CD4-positive, alpha-beta T cell treated with Interleukin-17A for 1 hour (primary cell): ENCODE measurements at places on chromosomes 4 and X.

GRCh38 chrX:46693149-46693548 lies 65.8 kb downstream of the SLC9A7 start:
- DNase-seq: no peak

- no peak for DNase-seq
Observed at GRCh38 chrX:129754056-129755024, 15.6 kb downstream of the XPNPEP2 start.

- no peak for DNase-seq
Observed at GRCh38 chr4:150569384-150569987, 12.5 kb upstream of the MAB21L2 start.

GRCh38 chrX:30246769-30247489 lies at the start of gene MAGEB1:
MAGEB1 (plus strand) TSS chrX:30247146; CDS start chrX:30250494, 3,348 bp downstream.
- DNase-seq: no peak

DNA sequence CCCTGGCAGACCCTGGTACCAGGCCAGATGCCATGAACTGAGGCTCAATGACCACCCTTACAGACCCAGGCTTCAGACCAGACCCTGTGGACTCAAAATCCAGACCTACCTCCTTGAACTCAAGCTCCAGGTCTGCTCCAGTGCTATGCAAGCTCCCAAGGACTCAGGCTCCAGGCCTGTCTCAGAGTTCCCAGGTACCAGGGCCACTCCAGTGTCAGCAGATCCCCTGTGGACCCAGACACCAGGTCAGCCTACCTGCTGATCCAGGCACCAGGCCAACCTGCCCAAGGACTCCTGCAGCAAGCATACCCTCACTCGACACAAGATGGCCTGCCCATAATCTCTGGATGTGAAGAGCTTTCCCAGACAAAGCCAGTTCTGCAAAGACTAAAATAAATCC lies 44.7 kb upstream of the MAGED4 start:
- no peak for DNase-seq

- DNase-seq: no peak
Observed at GRCh38 chr4:41709844-41710481, 38.6 kb downstream of the PHOX2B start.

GRCh38 chrX:11888421-11888820 lies 130.4 kb downstream of the MSL3 start:
- DNase-seq: no peak

GRCh38 chr4:168884251-168885124 lies 125.6 kb downstream of the CBR4 start:
- DNase-seq: no peak

DNA sequence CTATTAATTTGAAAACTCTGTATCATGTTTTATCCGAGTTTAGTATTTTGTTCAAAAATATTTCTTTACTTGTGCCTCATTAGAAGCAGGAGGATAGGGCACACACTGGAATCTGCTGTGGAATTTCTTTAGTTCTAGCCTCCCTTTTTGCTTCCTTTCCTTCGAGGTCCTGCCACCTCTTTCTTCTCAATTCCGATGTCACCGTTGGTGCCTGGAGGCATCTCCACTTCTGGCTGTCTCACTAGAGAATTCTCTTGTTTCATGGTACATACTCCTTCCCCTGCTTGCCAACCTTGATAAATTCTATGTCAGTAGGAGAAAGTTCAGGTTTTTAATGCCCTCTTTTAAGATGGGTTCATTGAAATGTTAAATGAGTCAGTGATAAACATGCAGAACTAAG lies 140.1 kb downstream of the ANK2 start:
- no peak for DNase-seq

DNA sequence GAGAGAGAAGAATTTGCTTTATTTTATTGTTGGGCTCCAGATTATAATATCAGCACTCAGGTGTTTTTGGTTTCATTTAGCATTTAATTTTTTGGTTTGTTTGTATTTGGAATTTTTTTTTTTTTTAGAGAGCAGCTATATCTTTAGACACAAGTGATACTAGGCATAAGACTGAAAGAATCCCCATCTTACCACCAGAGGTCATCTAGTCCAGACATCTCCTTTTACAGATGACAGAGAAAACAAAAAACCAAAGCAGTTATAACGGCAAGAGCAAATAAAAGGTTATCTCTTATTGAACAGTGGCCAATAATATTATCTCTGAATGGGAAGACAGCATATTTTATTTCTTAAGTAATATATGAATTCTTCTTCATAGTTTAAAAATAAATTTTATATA lies 22.8 kb downstream of the USP38 start:
- DNase-seq: no peak

- DNase-seq: no peak
Observed at GRCh38 chr4:67624939-67625338, 66.4 kb downstream of the STAP1 start.

- DNase-seq: no peak
Observed at GRCh38 chr4:20028645-20029044, 223.1 kb upstream of the SLIT2 start.

DNA sequence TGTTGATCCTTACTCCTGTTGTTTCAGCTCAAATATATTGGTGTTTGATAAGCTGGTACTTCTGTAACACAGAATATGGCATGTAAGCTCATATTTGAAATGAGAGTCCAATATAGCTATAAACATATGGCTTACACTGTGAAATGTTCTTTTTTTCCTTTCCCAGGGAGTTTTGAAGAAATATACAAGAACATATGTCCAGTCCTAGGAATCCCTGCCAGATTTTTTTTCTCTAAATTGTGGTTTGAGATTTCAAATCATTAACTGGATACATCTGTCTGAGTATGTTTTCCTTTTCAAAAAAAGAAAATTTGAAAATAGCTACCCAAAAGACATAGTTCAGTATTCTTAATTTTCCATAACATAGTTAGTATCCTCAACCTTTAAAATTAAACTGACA lies 60.2 kb downstream of the HMGB2 start:
- no peak for DNase-seq

DNA sequence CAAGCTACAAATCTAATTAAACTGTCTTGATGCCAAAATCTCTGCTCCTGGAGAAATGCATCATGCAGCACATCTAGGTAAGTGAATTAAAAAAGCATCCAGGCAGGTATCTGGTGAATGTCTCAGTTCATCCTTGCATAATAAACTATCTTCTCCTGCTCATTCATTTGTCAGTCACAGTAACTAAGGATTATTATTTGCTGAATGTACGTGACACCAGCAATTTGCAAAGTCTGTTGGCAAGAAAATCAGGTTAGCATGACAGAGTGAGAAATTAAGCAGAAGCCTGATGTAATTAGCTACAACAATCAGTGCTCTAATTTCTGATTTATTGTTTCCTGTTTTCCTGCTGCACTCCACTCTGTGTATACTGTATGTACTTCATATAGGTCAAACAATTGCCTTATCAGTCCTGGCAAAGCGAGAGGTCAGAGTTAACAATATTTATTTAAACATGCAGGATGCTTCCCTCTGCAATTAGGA lies 213.6 kb downstream of the FBXO8 start:
- no peak for DNase-seq

DNA sequence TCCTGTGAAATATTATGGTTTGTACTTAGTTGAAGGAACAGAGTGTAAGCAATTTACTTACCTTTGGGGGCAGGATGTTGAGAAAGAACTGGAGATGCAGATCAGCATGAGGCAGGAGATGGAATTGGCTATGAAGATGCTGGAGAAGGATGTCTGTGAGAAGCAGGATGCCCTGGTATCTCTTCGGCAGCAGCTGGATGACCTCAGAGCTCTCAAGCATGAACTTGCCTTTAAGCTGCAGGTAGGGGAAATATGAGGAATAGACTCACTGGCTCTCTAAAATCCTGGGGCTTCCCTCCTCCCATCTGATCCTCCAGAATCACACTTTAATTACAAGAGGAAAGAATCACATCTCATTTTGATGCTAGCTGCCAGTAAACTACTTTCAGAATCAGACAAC lies 51.0 kb downstream of the GRSF1 start:
- no peak for DNase-seq

DNA sequence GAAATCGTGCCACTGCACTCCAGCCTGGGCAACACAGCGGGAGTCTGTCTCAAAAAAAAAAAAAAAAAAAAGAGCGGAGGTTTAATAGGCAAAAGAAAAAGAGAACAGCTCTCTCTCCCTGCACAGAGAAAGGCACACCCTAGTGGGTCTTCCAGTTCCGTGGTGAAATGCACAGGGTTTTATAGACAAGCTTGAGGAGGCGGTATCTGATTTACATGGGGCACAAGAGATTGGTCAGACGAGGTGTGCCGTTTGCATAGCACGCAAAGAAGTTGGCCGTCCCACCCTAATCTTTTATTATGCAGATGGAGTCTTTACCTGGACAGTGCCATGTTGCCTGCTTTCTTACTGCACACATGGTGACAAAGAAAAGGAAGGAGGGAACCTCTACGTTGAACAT lies 33.5 kb upstream of the REST start:
- no peak for DNase-seq

DNA sequence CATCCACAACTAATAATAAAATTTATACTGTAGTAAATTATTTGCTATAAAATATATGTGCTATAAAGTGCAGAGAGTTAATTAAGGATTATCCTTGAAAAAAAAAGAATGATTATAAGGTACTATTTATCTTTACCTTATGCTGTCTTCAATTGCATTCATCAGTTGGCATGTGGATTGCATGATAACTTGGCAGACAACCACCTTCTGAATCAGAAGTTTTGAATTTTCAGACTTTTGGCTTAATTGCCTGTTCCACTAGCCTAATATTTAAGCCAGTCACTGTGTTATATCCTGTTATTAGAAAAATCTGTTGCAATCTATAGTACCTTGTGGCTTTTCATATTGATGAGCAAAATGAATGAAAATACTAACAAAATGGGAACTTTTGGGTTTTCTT lies 1040.3 kb upstream of the PCDH10 start:
- DNase-seq: no peak

DNA sequence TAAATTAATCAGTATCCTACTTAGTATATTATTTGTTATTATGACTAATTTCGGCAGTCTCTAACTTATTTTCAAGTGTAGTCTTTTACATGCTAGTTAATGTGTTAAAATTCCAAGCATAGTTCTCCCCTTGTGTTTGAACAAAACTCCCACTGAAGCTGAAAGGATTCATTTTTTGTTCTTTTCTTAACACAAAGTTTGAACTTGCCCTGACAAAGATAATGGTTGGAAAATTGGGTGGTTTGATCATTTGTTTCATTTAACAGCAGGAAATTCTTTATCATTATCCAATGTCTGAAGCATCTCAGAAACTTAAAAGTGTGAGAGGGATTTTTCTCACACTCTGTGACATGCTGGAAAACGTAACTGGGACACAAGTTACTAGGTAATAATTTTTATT lies 36.0 kb downstream of the INTU start:
- no peak for DNase-seq

DNA sequence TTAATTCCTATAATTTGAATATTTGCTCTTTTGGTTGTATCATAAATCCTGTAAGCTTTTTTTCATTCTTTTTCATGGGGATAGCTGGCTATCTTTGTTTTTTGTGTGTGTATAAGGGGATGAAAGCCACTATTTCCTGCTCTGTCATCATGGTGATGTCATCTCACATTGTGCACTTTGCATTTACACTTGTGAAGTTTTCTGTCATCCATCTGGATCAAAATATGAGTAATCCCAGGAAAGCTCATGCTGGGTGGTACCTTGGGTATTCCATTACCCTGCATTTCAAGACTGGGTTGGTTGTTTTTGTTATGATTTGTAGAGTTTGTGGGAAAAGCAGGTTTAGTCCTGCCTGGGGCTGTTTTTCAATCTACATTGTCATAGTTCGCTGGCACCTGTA lies 367.3 kb downstream of the CHIC1 start:
- no peak for DNase-seq

DNA sequence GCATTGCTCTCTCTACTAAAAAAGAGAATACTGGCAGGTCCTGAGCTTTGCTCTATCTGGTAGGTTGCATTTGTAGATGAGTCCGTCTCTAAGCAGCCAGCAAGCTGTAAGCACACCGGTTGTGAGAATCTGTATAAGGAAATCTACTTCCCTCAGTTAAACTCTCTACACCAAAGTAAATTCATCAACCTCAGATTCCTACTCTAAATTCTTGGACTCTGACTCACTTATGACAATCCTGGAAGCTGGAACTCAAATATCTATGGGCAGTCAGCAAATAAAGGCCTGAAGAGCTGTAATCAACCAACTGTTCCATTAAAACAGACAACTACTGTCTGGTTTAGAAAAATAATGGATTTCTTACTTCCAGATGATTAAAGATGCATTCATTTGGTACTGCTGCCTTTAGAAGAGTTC lies 37.9 kb downstream of the FAT1 start:
- DNase-seq: no peak

DNA sequence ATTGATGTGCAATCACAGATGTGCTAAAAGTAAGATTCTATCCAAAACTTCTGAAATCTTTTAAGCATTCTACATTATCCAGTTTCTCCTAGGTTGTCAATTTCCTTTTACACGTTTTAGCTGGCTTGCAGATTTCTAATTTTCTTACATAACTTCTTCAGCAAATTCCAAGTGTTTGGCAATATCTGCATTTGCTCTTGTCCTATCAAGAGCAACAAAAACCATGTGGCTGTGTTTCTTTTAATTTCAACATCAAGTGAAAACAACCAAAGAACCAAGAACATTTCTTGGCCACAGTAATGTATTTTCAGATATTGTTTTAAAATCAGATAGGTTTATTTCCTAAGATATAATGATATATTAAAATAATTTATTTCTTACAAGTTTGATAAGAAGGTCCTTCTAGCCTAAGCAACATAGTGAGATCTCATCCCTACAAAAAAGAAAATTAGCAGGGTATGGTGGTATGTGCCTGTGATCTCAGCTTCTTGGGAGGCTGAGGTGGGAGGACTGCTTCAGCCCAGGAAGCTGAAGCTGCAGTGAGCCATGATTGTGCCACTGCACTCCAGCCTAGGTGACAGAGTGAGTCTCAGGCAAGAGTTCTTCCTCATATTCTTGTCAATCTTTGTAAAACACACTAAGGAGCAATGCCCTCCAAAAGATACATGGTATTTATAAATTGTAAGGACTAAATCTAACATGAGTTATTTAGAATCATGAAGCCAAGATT lies 131.4 kb upstream of the NAP1L5 start:
- DNase-seq: no peak

DNA sequence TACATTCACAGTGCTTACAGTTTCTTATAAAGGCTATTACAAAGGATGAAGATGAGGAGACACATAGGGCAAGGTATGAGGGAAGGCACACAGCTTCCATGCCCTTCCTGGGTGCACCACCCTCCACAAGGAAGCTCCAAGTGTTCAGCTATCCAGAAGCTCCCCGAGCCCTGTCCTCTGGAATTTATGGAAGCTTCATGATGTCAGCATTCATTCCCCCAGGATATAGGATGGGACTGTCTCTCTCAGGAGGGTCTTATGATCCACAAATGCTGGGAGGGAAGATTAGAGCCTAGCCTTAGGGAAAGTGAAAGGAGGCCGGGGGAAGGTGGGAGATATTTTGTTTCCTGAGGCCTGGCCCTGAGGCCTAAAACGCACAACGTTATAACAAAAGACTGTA lies 236.0 kb downstream of the ANK2 start:
- DNase-seq: no peak

GRCh38 chr4:61889117-61889516 lies 689.0 kb downstream of the ADGRL3 start:
- DNase-seq: no peak

DNA sequence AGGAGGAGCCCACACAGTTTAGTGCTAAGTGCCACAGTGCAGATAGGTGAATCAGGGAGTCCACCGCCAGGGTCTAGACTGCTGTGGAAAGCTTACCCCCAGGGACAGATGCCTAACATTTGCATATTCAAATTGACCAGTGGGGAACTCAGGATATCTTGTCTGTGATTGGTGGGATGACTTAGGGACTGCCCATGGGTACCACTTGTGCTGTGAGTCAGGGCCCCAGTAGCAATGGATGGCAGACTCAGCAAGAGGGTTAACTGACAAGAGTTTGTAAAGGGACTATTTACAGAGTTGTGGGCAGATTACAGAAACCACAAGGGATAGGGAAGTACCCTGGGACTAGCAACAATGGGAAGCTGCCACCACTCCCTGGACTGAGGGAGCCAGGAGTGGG lies 282.1 kb downstream of the BCOR start:
- DNase-seq: no peak
